ENCODE measurements at places on chromosomes 6 and 20.

GRCh38 chr20:8854571-8854970, 214.3 kb upstream of the PLCB4 start:
- DNase-seq: no peak

DNA sequence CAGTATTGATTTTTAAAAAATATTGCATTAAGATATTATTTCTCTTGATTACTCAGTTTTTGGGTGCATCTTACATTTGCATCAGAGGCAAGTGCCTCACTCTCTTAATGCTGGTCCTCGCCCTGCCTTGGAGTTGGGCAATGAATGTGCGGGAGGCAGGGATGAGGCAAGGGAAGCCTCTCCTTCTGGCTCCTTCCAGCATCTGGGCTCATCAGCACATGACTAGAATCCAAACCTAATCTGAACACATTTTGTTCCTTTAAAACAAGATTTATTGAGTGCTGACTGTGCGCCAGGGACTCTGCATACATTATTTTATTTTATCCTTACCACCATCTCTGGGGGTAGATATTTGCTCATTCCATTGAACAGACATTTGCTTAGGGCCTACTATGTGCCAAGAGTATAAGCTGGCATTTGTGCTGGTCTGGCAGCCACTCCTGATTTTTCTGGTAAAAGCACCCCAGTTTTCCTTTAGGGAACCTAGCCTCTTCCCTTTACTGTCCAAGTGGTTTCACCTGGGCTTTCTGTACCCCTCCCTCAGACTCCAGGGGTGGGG, 71.9 kb upstream of the ZNFX1 start:
- no peak for DNase-seq

GRCh38 chr6:89400912-89401399, 11.1 kb downstream of the RRAGD start:
- DNase-seq: no peak

DNA sequence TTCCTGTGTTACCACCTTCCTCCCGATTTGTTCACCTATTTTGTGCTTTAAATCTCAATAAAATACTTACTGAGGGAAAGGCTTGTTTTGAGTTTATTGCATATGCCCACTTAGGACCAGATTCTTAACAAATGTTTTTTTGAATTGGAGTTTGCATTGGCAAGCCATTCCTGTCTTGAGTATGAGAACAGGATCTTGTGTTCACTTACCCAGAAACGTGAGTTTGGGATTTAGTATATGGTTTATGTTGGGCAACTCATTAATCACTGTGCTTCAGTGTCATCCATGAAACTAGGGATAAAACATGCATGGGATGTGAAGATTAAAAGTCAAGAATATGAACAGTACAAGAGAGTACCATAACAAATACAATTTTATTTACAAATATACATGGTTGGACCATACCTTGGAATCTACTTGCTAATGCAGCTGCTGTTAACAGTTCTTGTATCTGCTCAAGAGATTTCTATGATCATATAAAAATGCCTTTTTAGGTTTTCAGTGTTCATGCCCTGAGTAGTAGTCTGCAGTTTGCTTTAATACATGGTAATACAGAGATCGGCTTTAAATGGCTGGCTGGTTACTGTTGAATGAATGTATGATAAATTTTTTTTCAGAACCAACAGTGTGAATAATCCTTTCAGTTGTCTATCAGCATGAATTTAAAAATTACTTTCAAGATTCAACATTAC, 6.0 kb downstream of the SRSF6 start:
- DNase-seq: no peak

DNA sequence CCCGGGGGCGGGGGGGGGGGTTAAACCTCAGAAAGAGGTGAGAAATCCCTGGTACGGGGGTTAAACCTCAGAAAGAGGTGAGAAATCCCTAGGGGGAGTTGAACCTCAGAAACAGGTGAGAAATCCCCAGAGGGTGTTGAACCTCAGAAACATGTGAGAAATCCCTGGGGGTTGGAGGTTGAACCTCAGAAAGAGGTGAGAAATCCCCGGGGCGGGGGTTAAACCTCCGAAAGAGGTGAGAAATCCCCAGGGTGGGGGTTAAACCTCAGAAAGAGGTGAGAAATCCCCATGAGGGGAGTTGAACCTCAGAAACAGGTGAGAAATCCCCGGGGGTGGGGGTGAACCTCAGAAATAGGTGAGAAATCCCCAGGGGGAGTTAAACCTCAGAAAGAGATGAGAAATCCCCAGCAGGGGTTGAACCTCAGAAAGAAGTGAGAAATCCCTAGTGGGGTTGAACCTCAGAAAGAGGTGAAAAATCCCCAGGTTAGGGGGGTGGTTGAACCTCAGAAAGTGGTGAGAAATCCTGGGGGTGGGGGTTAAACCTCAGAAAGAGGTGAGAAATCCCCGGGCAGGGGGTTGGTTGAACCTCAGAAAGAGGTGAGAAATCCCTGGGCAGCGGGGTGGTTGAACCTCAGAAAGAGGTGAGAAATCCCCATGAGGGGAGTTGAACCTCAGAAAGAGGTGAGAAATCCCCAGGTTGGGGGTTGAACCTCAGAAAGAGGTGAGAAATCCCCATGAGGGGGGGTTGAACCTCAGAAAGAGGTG, 87.4 kb downstream of the PLG start:
- no peak for DNase-seq

- DNase-seq: peak; percentile 28
Measured at GRCh38 chr6:120826253-120826652, 508.0 kb downstream of the TBC1D32 start.

GRCh38 chr6:157764178-157765068, 58.6 kb upstream of the SNX9 start:
- DNase-seq: no peak

GRCh38 chr20:6053776-6054688, at the start of gene LRRN4:
LRRN4 (minus strand) TSS chr20:6054060; CDS start chr20:6052799, 1,261 bp downstream.
- DNase-seq: peak; percentile 21

GRCh38 chr20:38844963-38845362, 39.5 kb downstream of the PPP1R16B start:
- DNase-seq: no peak

- DNase-seq: no peak
Measured at GRCh38 chr6:129542705-129543104, 167.3 kb downstream of the ARHGAP18 start.

Measured in NCI-H2081 (cell line).